ENCODE measurements at places on chromosomes 7 and 10. TPM values are rescaled to one million over a fixed set of nuclear protein-coding genes. Genes with fewer than 3 reads are reported as not detected.
A peak's percentile ranks its signal among the peaks of the same experiment; 100 is the strongest.

GRCh38 chr7:49980465-49980864 lies 112.6 kb downstream of the ZPBP start:
- H3K4me1 ChIP-seq: no peaks in the 10 kb centered on the region
- no peak overlapping the region for H3K27ac ChIP-seq
- DNase-seq: no peak
- H3K4me3 ChIP-seq: no peak overlapping the region
- H3K27me3 ChIP-seq: no peaks in the 10 kb centered on the region

DNA sequence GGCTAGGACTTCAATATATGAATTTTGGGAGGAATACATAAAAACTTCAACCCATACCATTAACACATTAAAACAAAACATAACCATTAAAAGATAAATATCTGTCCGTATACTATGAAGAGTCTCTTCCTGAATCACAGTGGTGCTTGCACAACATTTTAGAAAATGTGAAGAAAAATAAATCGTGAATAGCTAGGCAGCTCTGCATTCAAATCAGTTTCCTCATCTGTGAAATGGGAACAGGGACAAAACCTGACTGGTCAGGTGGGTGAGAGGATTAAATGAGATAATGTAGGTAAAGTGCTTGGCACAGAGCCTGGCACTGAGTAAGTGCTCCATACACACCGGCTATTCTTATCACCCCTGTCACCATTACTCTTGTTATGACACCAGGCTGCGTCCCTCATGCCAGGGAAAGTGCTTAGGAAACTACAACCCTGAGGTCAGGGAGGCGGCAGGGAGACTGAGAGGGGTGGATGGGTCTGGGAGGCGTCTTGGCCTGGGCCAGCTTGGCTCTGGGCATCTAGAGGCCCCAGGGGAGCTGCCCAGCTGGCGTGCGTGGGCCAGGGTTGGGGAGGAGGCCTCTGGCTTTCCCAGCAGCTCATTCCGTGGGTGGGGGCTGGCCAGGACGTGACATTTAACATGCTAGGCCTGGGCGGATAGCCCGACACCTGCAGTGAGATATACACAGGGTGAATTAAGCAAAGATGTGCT lies 78.3 kb downstream of the SH3PXD2A start:
- DNase-seq: peak; percentile 23
- peaks cover 18% of the 10 kb centered on the region for H3K4me1 ChIP-seq
- H3K4me3 ChIP-seq: no peak overlapping the region
- no peaks in the 10 kb centered on the region for H3K27me3 ChIP-seq
- no peak overlapping the region for H3K27ac ChIP-seq
- no peaks in the 10 kb centered on the region for H3K36me3 ChIP-seq

DNA sequence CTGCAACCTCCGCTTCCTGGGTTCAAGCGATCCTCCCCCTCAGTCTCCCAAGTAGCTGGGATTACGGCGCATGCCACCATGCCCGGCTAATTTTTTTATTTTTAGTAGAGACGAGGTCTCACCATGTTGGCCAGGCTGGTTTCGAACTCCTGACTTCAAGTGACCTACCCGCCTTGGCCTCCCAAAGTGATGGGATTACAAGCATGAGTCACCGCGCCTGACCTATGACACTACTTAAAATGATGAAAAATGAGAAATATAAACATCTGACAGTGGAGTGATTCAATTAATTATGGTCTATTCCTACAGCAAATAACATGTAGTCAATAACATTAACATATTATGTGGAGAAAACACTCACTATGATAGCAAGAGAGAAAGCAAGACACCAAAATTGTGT lies 2.2 kb downstream of the BRAT1 start:
- peaks cover 7% of the 10 kb centered on the region for H3K36me3 ChIP-seq
- no peaks in the 10 kb centered on the region for H3K27me3 ChIP-seq
- DNase-seq: no peak
- H3K27ac ChIP-seq: no peak overlapping the region
- peaks cover 7% of the 10 kb centered on the region for H3K4me1 ChIP-seq

DNA sequence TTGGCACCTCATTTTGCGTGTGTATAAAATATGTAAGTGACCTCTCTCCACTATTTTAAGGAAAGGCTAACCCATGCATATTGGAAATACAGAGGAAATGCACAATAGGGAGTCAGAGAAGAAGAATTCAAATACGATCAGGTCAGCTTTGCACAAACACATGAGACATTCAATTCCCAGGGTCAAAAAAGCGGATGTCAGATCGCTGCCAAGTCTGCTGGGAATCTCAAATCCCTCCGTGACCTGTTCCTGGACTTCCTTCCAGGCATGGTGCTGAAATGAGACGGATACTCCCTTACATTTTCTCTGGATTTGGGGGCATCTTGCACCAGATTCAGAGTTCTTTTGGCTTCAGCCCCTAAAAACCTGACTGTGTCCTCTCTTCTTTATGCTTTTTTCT lies 91.9 kb upstream of the PRKCQ start:
- H3K36me3 ChIP-seq: no peaks in the 10 kb centered on the region
- no peak overlapping the region for H3K27ac ChIP-seq
- H3K4me1 ChIP-seq: no peaks in the 10 kb centered on the region
- no peak overlapping the region for H3K4me3 ChIP-seq
- peak; percentile 5 for DNase-seq

DNA sequence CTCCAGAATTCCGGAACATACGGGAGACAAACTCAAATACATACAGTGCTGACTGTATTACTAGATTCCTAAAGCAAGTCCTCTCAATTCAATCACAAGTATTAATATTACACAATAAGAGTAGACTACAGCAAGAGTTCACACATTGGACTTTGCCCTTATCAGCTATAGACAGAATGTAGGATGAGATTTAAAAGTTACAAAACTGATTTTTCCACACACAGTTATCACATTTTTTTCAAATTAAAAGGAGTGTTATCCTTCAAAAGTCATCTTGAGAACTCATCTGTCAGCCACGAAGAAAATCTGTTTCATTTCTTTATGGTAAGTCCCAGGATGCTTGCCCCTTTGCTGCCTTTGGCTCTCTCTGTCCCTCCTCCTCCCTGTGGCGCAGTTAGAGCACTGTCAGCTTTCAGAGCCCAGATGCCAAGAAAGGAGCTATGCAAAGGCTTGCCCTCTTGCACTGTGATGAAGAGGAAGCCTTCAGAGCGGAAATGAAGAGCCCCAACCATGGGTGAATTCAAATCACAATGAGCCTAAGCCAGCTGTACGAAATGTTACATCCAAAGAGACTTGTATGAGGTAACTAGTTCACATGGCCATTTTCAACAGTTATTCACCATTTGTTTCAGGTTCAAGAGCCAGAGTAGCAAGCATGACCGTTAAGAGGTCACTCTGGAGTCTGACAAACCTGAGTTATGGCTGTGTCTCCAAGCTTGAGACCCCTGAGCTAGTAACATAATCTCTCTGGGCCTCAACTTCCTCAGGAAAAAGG lies 10.7 kb downstream of the NCOA4 start:
- H3K27me3 ChIP-seq: no peaks in the 10 kb centered on the region
- H3K4me1 ChIP-seq: peaks cover 23% of the 10 kb centered on the region
- H3K36me3 ChIP-seq: peaks cover 9% of the 10 kb centered on the region
- no peak overlapping the region for H3K4me3 ChIP-seq
- DNase-seq: no peak

- peaks cover 33% of the 10 kb centered on the region for H3K27me3 ChIP-seq
- H3K4me3 ChIP-seq: no peak overlapping the region
- no peaks in the 10 kb centered on the region for H3K4me1 ChIP-seq
- no peak for DNase-seq
- H3K27ac ChIP-seq: no peak overlapping the region
Measured at GRCh38 chr10:48243487-48243886, 31.0 kb downstream of the FRMPD2 start.

GRCh38 chr10:32050177-32050576 lies 6.0 kb downstream of the KIF5B start:
- peaks cover 10% of the 10 kb centered on the region for H3K36me3 ChIP-seq
- H3K4me1 ChIP-seq: peaks cover 11% of the 10 kb centered on the region
- DNase-seq: no peak
- no peaks in the 10 kb centered on the region for H3K27me3 ChIP-seq
- no peak overlapping the region for H3K4me3 ChIP-seq

The PAX4 gene
- polyA plus RNA-seq: not detected
